Forelimb muscle (tissue), 1 donor: ENCODE measurements at places on chromosomes 1 and 21. TPM values are rescaled to one million over a fixed set of nuclear protein-coding genes. Genes with fewer than 3 reads are reported as not detected.

DNA sequence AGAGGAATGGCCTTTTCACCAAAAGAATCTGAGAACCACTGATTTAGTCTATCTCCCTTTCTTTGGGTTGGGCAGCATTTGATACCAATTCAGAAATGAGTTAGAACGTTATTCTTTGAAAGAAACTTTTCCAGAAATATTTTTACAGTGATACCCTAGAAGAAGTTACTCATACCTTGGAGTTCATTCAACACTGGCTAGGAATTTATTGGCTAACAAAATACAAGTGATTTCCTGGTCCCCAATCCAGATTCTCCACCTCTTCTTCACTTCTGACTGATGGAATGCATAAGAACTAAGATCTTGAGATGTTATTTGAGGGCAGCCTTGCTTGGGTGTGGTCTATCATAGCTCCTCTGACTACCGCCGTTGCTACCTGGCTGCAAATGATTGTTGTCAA, 9.4 kb downstream of the C1orf162 start:
- DNase-seq: no peak

- DNase-seq: no peak
These were observed 789 bp upstream of the S100A14 start for GRCh38 chr1:153616917-153617311.

DNA sequence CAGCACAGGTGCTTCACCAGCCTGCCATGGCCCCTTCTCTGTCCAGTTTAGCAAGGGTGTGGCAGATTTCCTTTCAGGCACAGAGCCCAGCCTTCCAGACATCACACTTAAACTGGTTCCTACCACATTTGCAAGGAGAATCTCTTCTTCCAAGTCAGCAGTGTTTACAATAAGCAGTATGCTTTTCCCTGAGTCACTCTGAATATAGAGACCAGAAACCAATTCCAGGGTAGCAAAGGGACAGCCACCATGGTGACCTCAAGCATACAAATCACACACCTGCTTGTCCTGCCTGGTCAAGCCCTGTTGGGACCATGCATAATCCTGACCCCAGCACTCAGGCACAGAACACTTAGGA, 8.7 kb upstream of the CBR3 start:
- no peak for DNase-seq

DNA sequence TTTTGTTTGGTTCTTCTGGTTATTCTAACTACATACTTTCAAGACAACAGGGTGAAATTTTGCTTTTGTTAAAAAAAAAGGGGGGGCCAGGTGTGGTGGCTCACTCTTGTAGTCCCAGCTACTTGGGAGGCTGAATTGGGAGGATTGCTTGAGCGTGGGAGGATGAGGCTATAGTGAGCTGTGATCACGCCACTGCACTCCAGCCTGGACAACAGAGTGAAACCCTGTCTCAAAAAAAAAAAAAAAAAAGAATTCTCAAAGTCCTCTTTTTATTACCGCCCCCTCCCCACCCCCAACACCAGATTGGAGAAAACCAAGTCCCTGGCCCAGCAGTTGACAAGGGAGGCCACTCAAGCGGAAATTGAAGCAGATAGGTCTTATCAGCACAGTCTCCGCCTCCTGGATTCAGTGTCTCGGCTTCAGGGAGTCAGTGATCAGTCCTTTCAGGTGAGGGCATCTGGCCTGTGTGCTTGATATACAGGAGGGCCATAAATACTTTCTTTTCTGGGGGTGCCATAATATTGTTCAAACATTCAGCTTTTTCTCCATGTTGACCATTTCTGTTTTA, 50.2 kb downstream of the LAMC2 start:
- DNase-seq: no peak

DNA sequence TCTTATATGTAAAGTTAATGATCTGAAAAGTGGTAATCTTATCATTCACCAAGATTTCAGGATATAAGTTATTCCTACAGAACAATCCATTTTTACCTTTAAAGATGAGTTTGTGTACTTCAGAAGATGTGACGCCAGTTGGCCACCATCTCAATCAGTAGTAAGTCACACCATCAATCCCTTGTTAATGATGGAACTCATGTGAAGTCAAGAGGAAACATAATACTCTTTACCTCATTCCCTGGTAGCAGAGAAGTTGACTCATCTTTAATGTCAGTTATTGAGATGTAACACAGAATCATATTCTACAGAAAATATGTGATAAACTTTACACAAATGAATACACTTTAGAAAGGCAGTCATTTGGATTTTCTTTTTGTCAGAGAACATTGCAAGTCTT, 38.2 kb downstream of the MRPL39 start:
- DNase-seq: no peak

DNA sequence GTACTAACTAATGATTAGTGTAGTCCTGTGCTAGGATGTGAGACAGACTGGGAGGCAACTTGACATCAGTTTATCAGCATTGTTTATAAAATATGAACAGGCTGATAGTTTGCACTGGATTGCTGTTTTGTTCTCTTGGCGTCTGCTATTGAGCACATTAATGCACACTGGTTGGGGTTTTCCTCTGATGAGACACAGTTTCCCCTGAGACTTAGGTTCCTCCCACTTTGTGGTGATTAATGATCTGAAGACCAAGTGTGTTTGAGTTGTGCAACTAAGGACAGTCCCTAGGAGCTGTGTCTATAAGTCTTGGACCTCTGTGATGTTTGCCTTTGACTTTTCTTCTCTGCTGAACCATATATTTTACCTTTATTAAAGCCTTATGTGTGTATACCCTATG, 1015.4 kb downstream of the AMY1C start:
- no peak for DNase-seq

DNA sequence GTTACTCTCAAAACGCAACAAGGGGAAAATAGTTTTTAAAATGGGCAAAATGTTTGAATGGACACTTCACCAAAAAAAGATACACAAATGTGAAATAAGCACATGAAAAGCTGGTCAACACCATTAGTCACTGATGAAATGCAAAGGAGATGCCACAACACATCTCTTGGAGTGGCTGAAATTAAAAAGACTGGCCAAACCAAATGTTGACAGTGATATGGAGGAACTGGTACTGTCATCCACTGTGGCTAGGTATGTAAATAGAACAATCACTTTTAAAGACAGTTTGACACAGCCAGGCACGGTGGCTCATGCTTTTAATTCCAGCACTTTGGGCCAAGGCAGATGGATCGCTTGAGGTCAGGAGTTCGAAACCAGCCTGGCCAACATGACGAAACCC, 91.1 kb downstream of the POFUT2 start:
- DNase-seq: no peak

- DNase-seq: no peak
These were observed 64.7 kb downstream of the SCCPDH start for GRCh38 chr1:246788895-246789338.

- DNase-seq: no peak
These were observed 336.3 kb upstream of the NCAM2 start for GRCh38 chr21:20661745-20662422.

DNA sequence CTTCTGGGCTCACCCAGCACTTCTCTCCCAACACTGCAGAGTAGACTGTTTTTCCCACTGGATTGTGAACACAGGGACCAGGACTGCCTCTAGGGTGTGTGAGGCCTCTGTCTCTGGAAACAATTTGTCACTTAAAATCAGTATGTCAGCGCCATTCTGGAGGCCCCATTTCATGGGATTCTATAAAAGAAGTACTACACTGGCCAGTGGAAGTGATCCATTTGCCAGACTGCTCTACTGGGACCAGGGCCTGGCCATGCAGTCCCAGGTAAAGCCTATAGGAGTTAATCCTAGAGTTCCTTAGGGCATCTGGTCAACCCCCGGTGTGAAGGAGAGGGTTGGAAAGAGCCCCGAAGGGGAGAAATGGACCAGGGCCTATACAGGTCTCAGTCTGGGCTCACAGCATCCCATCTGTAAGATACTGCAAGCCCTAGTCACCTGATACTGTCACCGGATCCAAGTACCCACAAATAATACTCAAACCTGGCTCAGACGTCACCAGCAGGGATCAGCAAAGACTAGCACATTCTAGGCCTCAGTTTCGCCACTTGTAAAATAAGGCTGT, 245.0 kb downstream of the FOXD2 start:
- no peak for DNase-seq

Gene TPTE
- not detected for polyA plus RNA-seq

Gene RHEX
- 0.53 TPM for polyA plus RNA-seq
